ENCODE measurements at places on chromosomes 7 and 10.
A peak's percentile ranks its signal among the peaks of the same experiment; 100 is the strongest.

DNA sequence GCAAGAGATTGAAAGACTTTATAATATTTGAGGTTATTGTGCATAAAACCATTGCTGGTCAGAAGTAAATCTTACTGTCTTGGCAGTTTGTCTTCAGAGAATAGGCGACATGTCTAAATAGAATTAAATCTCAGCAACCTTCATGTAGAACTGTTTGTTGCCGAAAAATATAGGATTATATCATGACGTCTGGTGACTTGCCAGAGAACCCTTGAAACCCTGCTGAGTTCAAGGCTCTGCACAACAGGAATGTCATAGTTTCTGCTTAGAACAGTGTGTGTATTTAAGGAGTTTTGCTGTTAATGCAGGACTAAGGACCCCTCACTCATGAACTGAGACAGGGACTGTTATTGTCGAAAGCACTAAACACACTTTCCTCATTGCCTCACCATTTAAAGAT is 206.4 kb upstream of the ETV1 start:
- H3K36me3 ChIP-seq, result no peaks in the 10 kb centered on the region
- no peak overlapping the region for H3K27ac ChIP-seq
- no peaks in the 10 kb centered on the region for H3K4me1 ChIP-seq
- H3K27me3 ChIP-seq, result no peaks in the 10 kb centered on the region

DNA sequence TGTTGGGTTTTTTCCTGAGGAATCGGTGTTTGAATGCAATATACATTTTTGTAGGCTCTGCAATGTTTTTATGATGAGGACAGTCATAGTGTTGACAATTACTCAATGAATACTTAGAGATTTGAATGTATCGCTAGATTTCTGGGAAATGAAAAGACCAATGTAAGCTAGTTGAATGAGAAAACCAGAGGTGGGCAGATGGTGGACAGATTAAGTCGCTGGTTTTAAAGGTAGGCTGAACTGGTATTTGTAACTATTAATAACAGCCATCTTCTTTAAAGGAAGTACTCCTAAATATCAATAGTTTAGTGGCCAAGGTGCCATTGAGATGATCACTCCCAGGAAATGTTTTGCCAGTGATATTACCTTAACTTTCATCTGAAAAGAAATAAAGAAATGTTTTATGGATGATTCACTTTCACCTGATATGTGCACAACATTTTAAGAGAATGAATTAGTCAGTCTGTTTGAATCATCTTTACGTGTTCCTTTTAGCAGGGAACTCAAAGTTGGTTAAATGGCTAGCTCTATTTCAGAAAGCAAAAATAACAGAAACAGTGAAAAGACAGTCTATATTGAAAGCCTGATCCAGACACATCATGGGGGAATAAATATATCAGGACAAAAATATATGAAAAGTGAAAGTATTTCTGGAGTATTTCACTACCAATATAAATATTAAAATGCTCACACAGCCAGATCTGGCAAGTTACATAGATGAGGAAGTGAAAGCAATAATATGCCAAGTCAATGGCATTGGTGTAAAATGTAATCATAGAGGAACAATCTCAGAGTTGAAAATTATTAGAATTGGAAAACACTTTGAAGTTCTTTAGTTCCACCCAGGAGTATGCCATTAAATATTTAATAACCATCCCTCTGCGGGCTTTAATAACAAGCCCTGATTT is 20.7 kb downstream of the MET start:
- no peak for DNase-seq
- no peaks in the 10 kb centered on the region for H3K36me3 ChIP-seq
- H3K27ac ChIP-seq, result no peak overlapping the region
- H3K27me3 ChIP-seq, result peaks cover 5% of the 10 kb centered on the region
- no peaks in the 10 kb centered on the region for H3K4me1 ChIP-seq

GRCh38 chr7:24462117-24462516 is 111.1 kb upstream of the PALS2 start:
- H3K27ac ChIP-seq, result no peak overlapping the region
- no peaks in the 10 kb centered on the region for H3K4me1 ChIP-seq
- no peaks in the 10 kb centered on the region for H3K36me3 ChIP-seq
- DNase-seq, result no peak
- H3K27me3 ChIP-seq, result peaks cover under 1% of the 10 kb centered on the region
- H3K4me3 ChIP-seq, result no peak overlapping the region

- no peak overlapping the region for H3K4me3 ChIP-seq
- no peak overlapping the region for H3K27ac ChIP-seq
- no peaks in the 10 kb centered on the region for H3K4me1 ChIP-seq
- H3K27me3 ChIP-seq, result peaks cover 11% of the 10 kb centered on the region
Measured at GRCh38 chr10:122485670-122486069, 24.3 kb downstream of the HTRA1 start.

- H3K27ac ChIP-seq, result no peak overlapping the region
- no peak for DNase-seq
- H3K4me1 ChIP-seq, result no peaks in the 10 kb centered on the region
- H3K4me3 ChIP-seq, result no peak overlapping the region
- no peaks in the 10 kb centered on the region for H3K27me3 ChIP-seq
Measured at GRCh38 chr7:40723829-40724228, 589.0 kb downstream of the SUGCT start.

- no peak overlapping the region for H3K4me3 ChIP-seq
- H3K36me3 ChIP-seq, result no peaks in the 10 kb centered on the region
- H3K4me1 ChIP-seq, result peaks cover 16% of the 10 kb centered on the region
- H3K27me3 ChIP-seq, result peaks cover 8% of the 10 kb centered on the region
- no peak overlapping the region for H3K27ac ChIP-seq
- DNase-seq, result no peak
Measured at GRCh38 chr10:78754269-78755062, 314.3 kb upstream of the ZMIZ1 start.

DNA sequence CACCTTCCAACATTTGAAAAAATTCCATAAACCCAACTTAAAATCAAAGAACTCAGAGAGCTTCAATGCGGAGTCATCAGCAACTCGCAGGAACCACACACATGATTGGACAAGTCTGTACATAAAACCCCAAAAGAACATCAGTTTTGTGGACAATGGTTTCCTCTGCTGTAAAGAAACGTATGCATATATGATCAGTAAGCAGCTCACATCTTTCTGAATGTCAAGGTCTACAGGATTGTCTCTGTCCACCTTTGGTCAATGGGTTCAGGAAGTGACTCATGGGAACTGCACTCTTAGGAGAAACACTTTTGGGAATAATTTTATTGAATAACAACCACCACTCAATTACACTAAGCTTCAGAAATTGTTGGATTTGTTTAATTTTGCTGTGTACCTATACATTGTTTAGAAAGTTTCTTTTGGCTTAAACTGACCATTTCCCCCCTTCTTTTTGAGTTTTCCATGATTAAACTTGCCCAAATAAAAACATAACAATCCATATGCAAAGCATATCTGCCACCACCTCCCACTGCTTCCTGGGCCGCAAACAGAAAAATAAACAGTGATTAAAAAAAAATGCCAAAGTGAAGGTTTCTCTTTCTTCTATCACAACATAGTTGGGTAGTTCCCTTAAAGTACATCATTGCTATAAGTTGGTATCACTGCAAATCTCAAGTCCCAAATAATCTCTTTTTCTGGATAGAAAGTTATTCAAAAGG is 27.3 kb upstream of the AFAP1L2 start:
- no peak for DNase-seq
- no peaks in the 10 kb centered on the region for H3K27me3 ChIP-seq
- H3K4me3 ChIP-seq, result no peak overlapping the region
- H3K4me1 ChIP-seq, result no peaks in the 10 kb centered on the region

DNA sequence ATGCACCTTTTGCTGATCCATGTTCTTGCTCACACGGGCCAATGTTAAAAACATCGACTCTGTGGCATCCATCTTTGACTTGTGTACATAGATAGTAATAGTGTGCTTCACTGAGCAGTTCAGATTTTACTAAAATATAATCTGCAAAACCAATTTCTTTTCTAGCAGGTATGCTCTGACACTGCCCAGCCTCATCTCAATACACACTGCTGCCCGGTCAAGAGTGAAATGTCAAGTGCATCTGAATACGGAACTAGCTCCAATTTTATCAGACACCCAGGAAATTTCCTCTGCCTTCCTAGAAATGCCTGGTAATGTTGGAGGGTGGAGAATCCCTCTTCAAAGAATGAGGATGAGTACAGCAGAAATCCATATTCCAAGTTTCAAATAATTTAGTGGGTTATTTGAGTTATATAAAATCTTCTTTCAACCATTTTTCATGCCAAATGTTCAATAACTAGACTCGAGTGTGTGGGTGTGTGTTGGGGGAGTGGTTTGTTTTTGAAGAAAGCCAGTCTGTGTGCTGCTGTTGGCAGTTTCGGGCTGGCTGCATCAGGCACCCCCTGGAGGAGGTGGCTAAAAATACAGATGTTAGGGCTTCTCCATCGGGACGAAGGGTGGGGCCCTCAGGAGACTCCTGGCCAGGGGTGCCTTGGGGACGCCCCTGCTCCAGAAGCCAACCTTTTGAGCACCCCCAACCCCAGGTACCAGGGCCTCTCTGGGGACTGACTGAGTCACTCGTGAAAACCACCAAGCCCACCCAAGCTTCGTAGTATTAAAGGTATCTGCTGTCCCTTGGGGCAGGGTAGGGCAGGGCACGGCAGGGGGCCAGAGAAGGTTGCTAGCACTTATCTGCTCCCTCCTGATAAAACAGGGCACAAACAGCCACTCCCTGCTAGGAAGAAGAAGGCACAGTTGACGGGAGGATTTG is 15.4 kb downstream of the CTBP2 start:
- DNase-seq, result no peak
- no peaks in the 10 kb centered on the region for H3K36me3 ChIP-seq
- H3K27me3 ChIP-seq, result peaks cover 20% of the 10 kb centered on the region

- no peak overlapping the region for H3K4me3 ChIP-seq
- peaks cover 14% of the 10 kb centered on the region for H3K36me3 ChIP-seq
- H3K4me1 ChIP-seq, result peaks cover 26% of the 10 kb centered on the region
- no peak overlapping the region for H3K27ac ChIP-seq
- DNase-seq, result peak; percentile 49
- no peaks in the 10 kb centered on the region for H3K27me3 ChIP-seq
Measured at GRCh38 chr10:4131407-4132215, 346.6 kb upstream of the KLF6 start.

- no peaks in the 10 kb centered on the region for H3K4me1 ChIP-seq
- no peaks in the 10 kb centered on the region for H3K36me3 ChIP-seq
- H3K27me3 ChIP-seq, result peaks cover 56% of the 10 kb centered on the region
- peak overlapping the region; percentile 39 for H3K4me3 ChIP-seq
- H3K27ac ChIP-seq, result peak overlapping the region; percentile 61
Measured at GRCh38 chr7:157690833-157691585, 354.2 kb downstream of the DNAJB6 start.

GRCh38 chr7:27784399-27785053 is 44.6 kb downstream of the TAX1BP1 start:
- no peaks in the 10 kb centered on the region for H3K27me3 ChIP-seq
- peak overlapping the region; percentile 20 for H3K27ac ChIP-seq

- peaks cover 62% of the 10 kb centered on the region for H3K4me1 ChIP-seq
- no peak overlapping the region for H3K27ac ChIP-seq
- DNase-seq, result no peak
Measured at GRCh38 chr10:88893611-88894010, 13.6 kb downstream of the STAMBPL1 start.

DNA sequence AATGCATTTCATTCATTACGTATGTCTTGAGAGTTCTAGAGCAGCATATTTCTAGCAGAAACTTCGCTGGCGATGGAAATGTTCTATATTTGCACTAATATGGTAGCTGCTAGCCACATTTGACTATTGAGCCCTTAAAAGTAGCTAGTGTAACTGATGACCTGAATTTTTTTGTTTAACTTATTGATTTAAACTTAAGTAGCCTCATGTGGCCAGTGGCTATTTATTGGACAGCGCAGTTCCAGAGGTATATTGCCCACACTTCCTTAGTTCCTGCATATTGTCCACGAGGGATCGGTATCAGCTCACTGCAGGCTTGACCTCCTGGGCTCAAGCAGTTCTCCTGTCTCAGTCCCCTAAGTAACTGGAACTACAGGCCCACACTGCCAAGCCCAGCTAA is 3.7 kb downstream of the PSTK start:
- H3K36me3 ChIP-seq, result peaks cover 14% of the 10 kb centered on the region
- H3K4me1 ChIP-seq, result peaks cover 22% of the 10 kb centered on the region
- no peak overlapping the region for H3K27ac ChIP-seq
- H3K4me3 ChIP-seq, result no peak overlapping the region
- no peak for DNase-seq

DNA sequence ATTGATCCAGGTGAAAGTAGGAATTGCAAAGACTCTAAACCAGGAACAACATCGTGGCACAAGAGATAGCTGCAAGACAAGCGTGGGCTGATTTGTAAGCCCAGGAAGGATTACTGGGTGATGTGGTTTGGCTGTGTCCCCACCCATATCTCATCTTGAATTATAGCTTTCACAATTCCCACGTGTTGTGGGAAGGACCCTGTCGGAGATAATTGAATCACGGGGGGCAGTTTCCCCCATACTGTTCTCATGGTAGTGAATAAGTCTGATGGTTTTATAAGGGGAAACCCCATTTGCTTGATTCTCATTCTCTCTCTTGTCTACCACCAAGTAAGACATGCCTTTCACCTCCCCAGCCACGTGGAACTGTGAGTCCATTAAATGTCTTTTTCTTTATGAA is 59.5 kb downstream of the ST8SIA6 start:
- H3K4me3 ChIP-seq, result no peak overlapping the region
- no peaks in the 10 kb centered on the region for H3K36me3 ChIP-seq
- no peak overlapping the region for H3K27ac ChIP-seq
- peaks cover 8% of the 10 kb centered on the region for H3K4me1 ChIP-seq

DNA sequence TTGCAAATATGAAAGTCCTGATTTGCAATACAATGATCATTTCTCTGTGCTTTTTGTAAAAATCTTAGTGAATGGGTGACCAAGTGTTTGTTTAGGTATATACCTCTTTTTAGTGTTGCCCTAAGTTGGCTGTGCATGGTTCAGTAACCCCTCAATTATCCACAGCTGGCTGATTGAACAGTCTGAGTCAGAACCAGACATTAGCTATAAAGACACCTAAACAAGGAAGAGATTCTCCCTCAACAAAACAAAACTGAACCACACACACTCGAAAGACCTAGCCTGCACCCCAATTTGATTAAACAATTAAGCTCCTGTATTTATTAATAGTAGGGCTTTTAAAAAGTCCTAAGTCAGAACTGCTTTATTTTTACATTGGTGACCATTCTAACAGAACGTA is 2.8 kb downstream of the RSBN1L start:
- peaks cover 26% of the 10 kb centered on the region for H3K36me3 ChIP-seq
- no peak overlapping the region for H3K27ac ChIP-seq
- H3K27me3 ChIP-seq, result no peaks in the 10 kb centered on the region
- peaks cover 53% of the 10 kb centered on the region for H3K4me1 ChIP-seq
- DNase-seq, result no peak
- H3K4me3 ChIP-seq, result peak overlapping the region; percentile 70

- no peaks in the 10 kb centered on the region for H3K36me3 ChIP-seq
- no peak overlapping the region for H3K4me3 ChIP-seq
- no peak overlapping the region for H3K27ac ChIP-seq
- H3K4me1 ChIP-seq, result peaks cover 15% of the 10 kb centered on the region
- no peak for DNase-seq
- peaks cover 12% of the 10 kb centered on the region for H3K27me3 ChIP-seq
Measured at GRCh38 chr7:117085769-117086463, 132.6 kb downstream of the ST7 start.

GRCh38 chr10:68516766-68517165 is 10.6 kb downstream of the SLC25A16 start:
- H3K27me3 ChIP-seq, result no peaks in the 10 kb centered on the region
- H3K4me1 ChIP-seq, result no peaks in the 10 kb centered on the region
- H3K36me3 ChIP-seq, result no peaks in the 10 kb centered on the region
- DNase-seq, result no peak
- H3K4me3 ChIP-seq, result no peak overlapping the region

All from activated T-helper 1 cell treated with anti-CD3 and anti-CD28 coated beads, Interleukin-12 subunit alpha, Interleukin-12 subunit beta, Interleukin-2, Interleukin-4 antibody, amounts not matched to agents 30 ng/mL and 10 ng/mL and 1 ng/mL, durations not matched to agents 14 hours and 24 hours and 36 hours (primary cell).